ENCODE measurements at places on chromosomes 1 and 21.

DNA sequence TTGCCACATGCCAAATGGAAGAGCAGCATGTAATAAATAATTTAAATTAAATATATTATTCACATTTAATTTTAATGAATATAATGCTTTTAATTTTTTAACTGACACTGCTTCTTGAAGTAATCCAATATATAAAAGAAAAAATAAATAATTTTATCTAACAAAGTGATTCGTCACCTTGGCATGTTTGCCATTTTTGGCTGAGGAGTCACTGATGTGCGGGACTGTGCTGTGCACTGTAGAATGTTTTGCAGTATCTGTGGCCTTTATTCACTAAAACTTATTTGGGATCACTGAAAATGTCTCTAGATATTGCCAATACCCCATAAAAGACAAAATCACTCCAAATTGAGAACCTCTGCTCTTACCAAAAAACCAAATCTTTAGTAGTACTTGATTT is 807.8 kb downstream of the BRINP3 start:
- no peaks in the 10 kb centered on the region for H3K27me3 ChIP-seq
- no peaks in the 10 kb centered on the region for H3K4me1 ChIP-seq
- DNase-seq, result no peak
- no peak overlapping the region for H3K4me3 ChIP-seq
- no peak overlapping the region for H3K27ac ChIP-seq

DNA sequence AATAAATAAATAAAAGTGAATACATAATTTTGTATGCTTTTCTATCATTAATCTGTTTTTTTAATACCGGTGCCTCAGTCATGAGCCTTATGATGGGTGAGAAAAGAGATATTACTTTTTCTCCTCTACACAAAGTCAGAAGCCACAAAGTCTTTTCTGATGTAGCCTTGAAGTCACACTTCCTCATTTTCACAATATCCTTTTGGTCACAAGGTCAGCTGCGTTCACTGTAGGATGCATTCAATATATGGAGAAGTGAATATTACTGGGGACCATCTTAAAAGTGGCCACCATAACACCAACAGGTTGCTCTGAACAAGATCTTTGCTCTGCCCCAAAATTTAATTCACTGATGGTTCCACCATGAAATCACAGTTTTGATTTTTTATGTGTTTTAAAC is 83.3 kb upstream of the TNR start:
- H3K4me1 ChIP-seq, result no peaks in the 10 kb centered on the region
- no peaks in the 10 kb centered on the region for H3K27me3 ChIP-seq
- H3K4me3 ChIP-seq, result no peak overlapping the region
- DNase-seq, result no peak
- H3K27ac ChIP-seq, result no peak overlapping the region

GRCh38 chr1:209714338-209714737 is 9.7 kb downstream of the HSD11B1 start:
- no peaks in the 10 kb centered on the region for H3K4me1 ChIP-seq
- no peaks in the 10 kb centered on the region for H3K27me3 ChIP-seq
- H3K27ac ChIP-seq, result no peak overlapping the region
- H3K4me3 ChIP-seq, result no peak overlapping the region
- H3K36me3 ChIP-seq, result no peaks in the 10 kb centered on the region
- DNase-seq, result no peak

- no peak overlapping the region for H3K4me3 ChIP-seq
- DNase-seq, result no peak
- peaks cover 28% of the 10 kb centered on the region for H3K4me1 ChIP-seq
- no peak overlapping the region for H3K27ac ChIP-seq
These were observed 74.5 kb downstream of the FOXJ3 start for GRCh38 chr1:42260376-42261070.

DNA sequence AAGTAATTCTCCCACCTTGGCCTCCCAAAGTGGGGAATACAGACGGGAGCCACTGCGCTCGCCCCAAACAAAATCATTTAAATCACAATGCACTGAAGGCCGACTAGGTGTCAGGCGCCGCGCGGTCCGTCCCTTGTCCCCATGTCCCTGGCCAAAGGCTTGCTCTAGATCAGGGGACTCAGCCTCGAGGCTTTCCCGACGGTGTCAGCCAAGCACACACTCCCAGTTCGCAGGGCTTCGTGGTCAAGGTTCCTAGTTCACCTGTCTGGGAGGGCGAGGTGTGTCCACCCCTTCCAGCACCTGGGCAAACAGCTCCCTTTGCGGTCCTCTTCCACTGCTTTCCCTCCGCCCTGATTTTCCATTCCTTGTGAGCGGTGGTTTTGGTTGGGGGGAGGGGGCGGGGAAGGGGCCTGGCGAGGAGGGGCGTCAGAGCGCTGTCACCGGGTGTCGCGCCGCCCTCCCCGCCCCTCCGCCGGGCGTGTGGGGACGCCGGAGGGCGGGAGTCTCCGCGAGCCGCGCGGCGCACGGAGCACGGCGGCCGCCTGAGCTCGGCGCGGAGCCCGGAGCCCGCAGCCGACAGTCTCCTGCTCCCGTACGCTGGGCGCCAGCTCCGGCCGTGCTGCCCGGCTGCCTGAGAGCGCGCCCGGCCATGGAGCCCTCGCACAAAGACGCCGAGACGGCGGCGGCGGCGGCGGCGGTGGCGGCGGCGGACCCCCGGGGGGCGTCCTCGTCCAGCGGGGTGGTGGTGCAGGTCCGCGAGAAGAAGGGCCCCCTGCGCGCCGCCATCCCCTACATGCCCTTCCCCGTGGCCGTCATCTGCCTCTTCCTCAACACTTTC is at the start of gene STUM:
Gene STUM (plus strand): TSS at position 509 of the 838 bp plus-strand sequence. CDS start 141 bp downstream, at position 650.
- no peaks in the 10 kb centered on the region for H3K36me3 ChIP-seq
- H3K27ac ChIP-seq, result no peak within 1 kb of the TSS
- H3K4me1 ChIP-seq, result peaks cover 28% of the 10 kb centered on the region
- H3K27me3 ChIP-seq, result peaks cover 20% of the 10 kb centered on the region
- no peak for DNase-seq

- no peaks in the 10 kb centered on the region for H3K4me1 ChIP-seq
- no peak for DNase-seq
- no peak overlapping the region for H3K4me3 ChIP-seq
These were observed 35.1 kb downstream of the CATSPERE start for GRCh38 chr1:244496186-244496585.

DNA sequence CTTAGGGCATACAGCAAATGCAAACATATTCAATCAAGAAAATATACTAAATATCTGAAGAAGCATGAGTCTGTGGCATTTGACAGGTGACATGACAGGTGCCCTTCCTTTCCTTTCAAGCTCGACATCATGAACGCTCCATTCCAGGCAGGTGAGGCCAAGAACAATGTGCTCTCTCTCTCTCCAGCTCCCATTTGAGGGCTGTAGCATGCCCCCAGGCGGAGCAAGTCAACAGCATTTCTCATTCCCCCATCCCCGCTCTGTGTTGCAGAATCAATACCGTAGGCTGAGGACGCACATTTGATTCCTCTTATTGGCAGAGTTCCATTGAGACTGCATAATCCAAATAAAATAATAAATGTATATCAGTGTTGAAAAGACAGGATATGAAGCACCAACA is 24.6 kb upstream of the PLPPR4 start:
- H3K27ac ChIP-seq, result no peak overlapping the region
- no peak overlapping the region for H3K4me3 ChIP-seq
- no peaks in the 10 kb centered on the region for H3K4me1 ChIP-seq
- no peaks in the 10 kb centered on the region for H3K36me3 ChIP-seq
- no peaks in the 10 kb centered on the region for H3K27me3 ChIP-seq
